Spinal cord (tissue), 10 donors: ENCODE measurements at places on chromosomes 7 and 10.
A peak's percentile ranks its signal among the peaks of the same experiment; 100 is the strongest.

- DNase-seq = no peak
Observed at GRCh38 chr7:41287559-41288335, 415.1 kb downstream of the INHBA start.

GRCh38 chr7:92735707-92736106 lies 100.7 kb downstream of the CDK6 start:
- no peak for DNase-seq

- no peak for DNase-seq
Observed at GRCh38 chr7:73896454-73896853, 35.5 kb downstream of the TMEM270 start.

DNA sequence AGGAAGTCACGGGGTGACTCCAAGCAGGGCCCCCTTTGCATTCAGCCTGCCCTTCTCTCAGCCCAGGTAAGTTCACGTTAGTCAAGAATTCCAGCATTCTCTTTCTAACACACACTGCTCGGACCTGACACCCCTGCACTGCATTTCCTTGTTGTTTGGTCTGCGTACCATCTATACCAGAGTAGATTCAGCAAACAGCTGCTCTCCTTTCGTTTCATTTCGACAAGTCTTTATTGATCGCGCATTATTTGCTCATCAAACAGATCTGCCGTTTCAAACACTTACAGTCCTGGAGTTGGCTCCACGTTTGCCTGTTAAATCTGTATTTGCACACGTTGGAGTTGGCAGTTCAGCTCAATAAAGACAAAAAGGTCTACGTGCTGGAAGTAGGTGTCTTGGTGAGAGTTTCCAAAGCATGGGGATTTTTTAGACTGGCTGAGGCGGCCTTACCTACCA lies 495.1 kb downstream of the RPS24 start:
- DNase-seq = peak; percentile 67

DNA sequence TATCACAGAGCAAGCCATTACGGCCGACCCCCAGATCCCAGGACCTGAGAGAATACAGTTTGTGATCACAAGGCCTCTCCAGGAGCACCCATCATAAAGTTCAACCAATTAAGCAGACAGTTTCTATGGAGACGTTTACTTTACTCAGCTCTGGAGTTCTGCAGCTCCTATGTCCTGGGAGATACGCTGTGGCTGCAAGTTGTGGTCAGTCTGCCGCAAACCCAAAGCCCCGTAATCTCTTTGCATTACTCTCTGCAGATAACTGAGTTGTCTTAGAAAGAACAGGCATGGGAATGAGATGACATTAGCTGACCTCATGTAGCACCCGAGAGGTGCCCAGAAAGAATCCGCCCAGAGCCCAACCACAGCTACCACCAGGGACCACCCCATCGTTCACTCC lies 305.1 kb downstream of the FGFR2 start:
- no peak for DNase-seq

- no peak for DNase-seq
Observed at GRCh38 chr7:3880228-3880987, 579.4 kb downstream of the SDK1 start.

DNA sequence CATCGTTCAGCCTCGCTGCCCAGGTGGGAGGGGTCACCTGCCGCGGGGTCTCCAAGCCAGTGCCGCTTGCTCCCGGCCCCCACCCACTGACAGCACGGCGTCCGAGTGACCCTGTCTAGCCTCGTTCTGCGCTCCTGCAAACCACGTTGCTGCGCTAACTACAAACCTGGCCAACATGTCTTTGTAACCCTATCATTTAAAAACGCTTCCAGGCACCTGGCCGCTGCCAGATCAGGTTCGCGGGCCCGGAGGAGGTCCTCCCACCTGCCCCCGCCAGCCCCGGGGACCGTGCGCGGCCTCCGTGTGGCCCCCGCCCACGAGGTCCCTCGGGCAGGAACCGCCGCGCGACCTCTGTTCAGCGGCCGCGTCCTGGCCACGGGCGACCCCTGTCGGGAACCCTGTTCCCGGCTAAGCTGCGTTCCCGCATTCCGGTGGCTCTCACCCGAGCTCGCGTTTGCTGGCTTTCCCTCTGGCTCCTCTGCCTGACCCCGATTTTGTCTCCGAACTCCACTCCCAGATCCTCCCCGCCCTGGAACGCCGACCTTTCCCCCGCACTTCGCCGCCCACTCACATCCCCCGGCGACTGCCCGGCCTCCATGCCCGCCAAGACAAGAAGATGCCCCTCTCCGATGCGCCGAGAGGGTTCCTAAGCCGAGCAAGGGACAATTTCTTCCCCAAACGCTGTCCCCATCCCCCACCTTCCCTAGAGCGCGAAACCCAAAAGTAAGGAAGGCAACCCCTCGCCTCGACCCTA lies 2.4 kb downstream of the SFMBT2 start:
- DNase-seq = peak; percentile 89
